Stimulated activated CD4-positive, alpha-beta T cell treated with anti-CD3 and anti-CD28 coated beads, Interleukin-1b, Interleukin-23, amount 100 ng/mL, for 1 hour (primary cell): ENCODE measurements at places on chromosomes 7 and 10.

- DNase-seq: no peak
Observed at GRCh38 chr10:36711361-36711760, 414.0 kb upstream of the ANKRD30A start.

- no peak for DNase-seq
Observed at GRCh38 chr7:43220250-43220649, 107.8 kb downstream of the HECW1 start.

GRCh38 chr10:117667831-117668230 is 125.3 kb downstream of the EMX2 start:
- DNase-seq: no peak

DNA sequence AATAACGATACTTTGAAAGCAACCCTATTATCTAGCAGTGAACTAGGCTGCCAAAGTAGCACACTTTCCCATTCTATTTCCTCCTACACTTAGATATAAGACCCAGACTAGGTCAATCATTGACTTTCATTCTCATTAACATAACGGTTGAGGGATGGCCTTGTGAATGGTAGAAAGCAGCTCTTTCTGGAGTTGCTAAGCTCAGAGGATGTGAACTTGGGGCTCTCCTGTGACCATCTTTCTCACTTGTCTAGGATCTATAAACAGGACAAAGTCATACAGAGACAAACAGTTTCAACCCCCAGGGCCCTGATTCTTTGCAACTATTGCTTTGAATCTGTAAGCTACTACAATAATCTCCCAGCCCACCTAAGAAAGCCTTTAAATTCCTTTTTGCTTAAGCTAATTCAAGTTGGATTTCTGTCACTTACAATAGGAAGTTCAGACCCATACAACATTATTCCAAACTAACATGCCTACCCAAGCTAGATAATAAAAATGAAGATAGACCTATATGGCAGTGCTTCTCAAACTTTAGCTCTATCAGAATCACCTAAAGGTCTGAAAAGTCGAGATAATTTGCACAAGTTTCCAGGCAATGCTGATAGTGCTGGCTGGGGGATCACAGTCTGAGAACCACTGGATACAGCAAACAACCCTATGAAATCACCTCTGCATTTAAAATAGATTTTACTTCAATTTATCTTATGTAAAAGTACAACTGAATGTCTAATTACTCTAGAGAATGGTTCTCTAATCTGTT is 16.7 kb downstream of the P4HA1 start:
- no peak for DNase-seq

DNA sequence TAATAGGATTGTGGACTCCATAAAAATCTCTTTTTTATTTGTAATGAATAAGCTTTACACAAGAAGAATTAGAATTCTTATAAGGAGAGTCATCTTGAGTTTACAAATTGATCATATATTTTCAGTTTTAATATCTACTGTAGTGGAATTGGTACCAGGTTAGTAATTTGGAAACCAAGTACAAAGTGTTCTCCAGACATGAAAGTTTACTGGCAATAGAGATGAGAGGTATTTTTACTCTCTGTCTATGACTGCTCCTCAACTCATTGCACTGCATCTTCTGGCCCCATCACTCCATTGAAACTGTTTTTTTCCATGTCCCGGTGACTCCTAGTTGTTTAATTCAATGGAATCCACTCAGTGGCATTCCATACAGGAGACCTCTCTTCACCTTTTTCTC is 164.5 kb upstream of the SMIM30 start:
- DNase-seq: no peak

DNA sequence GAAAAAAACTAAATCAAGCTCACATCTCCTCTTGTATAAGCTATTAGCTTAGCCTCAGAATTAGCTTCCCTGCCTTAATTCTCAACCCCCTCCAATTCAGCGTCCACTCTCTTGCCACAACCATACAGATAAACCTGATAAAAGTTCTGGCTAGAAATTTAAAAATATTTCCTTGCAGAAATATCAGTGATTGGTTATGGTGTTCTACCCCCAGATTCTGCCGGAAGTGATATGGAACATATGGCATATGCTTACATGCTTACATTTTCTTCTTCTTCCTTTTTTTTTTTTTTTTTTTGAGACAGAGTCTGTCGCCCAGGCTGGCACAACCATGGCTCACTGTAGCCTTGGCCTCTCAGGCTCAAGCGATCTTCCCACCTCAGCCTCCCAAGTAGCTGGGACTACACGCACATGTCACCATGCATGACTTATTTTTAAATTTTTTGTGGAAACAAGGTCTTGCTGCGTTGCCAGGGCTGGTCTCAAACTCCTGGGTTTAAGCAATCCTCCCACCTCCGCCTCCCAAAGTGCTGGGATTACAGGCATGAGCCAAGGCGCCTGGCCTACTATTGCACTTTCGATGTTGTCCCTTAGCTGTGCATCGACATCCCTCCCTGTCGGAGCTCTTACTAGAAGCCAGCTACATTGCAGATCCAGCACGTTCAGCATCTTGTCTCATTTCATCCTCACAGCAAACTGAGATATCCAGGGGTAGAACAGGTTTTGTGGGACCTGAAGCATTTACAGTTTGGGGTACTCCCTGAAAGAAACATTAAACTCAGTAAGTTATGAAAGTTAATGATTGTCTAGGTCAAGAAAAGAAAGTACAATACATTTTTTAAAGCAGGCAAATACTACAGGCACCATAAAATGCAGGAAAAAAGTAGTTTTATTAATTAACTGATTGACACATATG is 205.6 kb upstream of the TCF7L2 start:
- no peak for DNase-seq

- DNase-seq: no peak
Observed at GRCh38 chr7:152709287-152710152, 33.6 kb upstream of the XRCC2 start.

DNA sequence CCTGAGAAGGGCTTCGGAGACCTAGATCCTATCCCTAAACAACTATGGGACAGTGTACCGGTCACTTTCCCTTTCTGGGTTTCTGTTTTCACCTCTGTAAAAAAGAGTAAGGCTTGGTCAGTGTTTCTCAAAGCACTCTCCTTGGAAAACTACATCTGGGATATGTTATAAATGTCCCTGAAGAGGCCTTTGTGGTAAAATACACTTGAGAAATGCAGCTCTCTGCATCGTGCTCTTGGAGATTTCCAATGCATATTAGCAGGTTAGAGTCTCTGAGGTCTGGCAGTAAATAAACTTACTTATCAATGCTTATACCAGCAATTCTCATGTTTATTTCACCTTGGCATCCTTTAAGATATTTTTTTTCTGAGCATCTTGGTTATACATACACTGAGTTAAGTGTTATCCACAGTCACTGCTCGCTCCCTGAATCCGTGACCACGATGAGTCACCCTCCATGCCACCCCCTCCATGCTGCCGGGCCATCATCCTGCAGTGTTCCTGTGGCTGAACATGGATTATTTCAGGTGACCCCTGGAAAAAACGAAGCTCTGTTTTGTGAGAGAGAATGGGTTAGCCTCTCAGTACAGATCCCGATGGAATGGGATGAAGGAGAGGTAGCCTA is 3.3 kb upstream of the TBXAS1 start:
- DNase-seq: no peak

- DNase-seq: no peak
Observed at GRCh38 chr10:120979435-120980278, 128.5 kb downstream of the WDR11 start.

GRCh38 chr7:42886893-42887505 is 24.9 kb downstream of the C7orf25 start:
- DNase-seq: no peak

GRCh38 chr10:109976681-109977080 is 31.1 kb upstream of the ADD3 start:
- no peak for DNase-seq
